ENCODE measurements at places on chromosomes 1 and 21. TPM values are rescaled to one million over a fixed set of nuclear protein-coding genes. Genes with fewer than 3 reads are reported as not detected.

Gene SGIP1
- not detected for total RNA-seq

DNA sequence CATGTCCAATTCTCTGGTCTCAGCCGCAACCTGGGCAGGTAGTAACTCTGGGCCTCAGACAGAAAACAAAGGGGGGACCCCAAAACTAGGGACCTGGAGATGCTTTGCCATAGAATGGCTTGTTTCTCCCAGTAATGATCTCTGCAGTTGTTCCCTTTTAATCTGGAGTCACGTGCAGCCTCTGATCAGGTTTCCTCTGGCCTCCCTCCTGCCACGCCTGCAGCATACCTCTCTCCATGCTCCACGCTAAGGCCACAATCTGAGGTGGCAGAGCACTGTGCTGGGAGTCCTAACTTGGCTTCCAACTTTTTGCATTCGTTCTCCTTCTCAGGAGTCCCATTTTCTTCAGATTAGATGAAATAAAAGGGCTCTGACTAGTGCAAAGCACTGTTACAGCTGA lies 1.9 kb downstream of the PABPC4 start:
- peak; percentile 42 for DNase-seq
- H3K27me3 ChIP-seq: no peaks in the 10 kb centered on the region
- peaks cover 41% of the 10 kb centered on the region for H3K36me3 ChIP-seq

Gene OR10Z1
- total RNA-seq: not detected

Gene RGS7
- total RNA-seq: 0.29 TPM

Gene ZNF683
- total RNA-seq: not detected

- no peak overlapping the region for H3K4me3 ChIP-seq
- H3K27ac ChIP-seq: peak overlapping the region; percentile 33
- peak; percentile 41 for DNase-seq
- H3K27me3 ChIP-seq: no peaks in the 10 kb centered on the region
- no peaks in the 10 kb centered on the region for H3K36me3 ChIP-seq
- peaks cover 16% of the 10 kb centered on the region for H3K4me1 ChIP-seq
Observed at GRCh38 chr1:221856228-221857093, 114.6 kb upstream of the DUSP10 start.

DNA sequence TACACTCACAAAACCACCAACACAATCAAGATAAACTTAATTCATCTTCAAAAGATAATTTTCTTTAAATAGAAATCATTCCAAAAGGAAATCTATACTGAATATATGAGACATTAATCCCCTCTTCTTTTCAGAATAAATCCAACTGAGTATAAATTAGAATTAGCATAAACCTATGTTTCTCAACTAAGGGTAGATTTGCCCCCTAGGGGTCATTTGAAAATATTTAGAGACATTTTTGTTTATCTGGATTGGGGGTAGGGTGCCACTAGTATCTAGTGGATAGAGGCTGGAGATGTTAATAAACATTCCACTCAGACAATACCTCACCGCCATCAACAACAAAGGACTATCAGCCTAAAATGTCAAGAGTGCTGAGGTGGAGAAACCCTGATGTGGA lies 6.5 kb upstream of the TNFSF4 start:
- H3K4me1 ChIP-seq: no peaks in the 10 kb centered on the region
- peak; percentile 53 for DNase-seq
- no peaks in the 10 kb centered on the region for H3K36me3 ChIP-seq
- no peaks in the 10 kb centered on the region for H3K27me3 ChIP-seq
- H3K4me3 ChIP-seq: no peak overlapping the region

DNA sequence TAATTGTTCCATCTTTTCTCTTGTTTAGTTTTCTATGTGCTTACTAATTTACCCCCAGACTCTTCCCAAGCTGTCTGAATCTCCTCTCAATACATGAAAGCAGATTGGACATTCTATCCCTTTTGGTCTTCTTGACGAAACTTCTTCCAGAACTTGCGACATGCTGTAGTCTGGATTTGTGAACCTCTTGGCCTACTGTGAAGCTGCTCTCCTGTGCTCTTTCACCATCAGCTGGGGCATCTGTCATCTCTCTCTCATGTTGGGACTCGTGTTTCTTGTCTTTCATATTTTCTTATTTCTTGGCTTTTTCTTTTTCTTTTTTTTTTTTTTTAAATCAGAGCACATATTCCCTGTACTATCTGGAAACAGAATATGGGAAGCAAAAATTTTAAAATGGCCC lies 6.8 kb downstream of the CPT2 start:
- peaks cover 3% of the 10 kb centered on the region for H3K4me1 ChIP-seq
- H3K27ac ChIP-seq: no peak overlapping the region
- H3K27me3 ChIP-seq: no peaks in the 10 kb centered on the region
- peaks cover 42% of the 10 kb centered on the region for H3K36me3 ChIP-seq
- DNase-seq: no peak

DNA sequence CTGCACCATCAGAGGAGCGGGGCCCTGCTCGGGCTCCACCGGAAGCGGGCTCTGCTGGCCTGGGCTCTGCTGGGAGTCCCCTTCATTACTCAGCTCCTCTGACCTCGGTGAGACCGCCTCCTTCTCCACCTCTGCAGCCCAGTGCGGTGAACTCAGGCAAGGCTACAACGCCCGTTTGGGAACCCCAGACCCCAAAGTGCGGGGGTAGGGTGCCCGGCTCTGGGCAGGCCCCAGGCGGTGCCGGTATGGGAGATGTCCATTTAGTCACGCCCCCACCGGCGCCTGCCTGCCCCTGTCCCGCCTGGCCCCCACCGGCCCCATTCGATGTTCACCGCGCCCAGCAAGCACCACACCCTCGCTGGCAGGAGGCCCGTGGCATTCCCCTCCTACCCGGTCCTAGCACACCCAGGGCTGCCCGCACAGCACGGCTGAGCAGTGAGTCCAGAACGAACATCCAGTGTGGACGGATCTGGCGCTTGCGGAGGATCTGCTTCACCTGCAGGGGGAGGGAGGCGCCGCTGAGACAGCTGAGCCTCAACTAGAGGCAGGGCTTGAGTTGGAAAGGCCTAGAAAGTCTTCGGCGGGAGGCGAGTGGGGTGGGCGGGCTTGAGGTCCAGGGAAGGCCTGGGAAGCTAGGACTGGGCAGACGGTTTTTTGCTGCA lies 10.0 kb downstream of the MAP3K6 start:
- no peaks in the 10 kb centered on the region for H3K4me1 ChIP-seq
- no peak overlapping the region for H3K4me3 ChIP-seq
- no peaks in the 10 kb centered on the region for H3K27me3 ChIP-seq

DNA sequence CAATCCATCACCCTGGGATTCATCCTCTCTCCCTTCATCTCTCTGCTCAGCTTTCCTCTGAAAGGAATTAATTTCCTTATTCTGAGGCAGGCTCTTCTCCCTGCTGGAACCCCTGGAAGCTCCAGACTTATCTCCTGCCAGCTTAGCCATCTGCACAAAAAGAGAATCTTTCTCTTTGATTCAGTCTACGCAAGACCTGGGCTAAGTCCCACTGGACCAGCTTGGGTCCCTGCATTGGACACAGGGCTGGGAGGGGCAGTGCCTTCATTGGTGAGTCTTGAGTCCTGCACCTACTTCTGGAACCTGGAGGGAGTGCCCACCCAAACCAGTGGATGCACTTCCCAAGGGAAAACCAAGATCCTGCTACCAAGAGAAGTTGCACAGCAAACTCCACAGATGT lies 271.7 kb upstream of the CSF3R start:
- no peak overlapping the region for H3K27ac ChIP-seq
- H3K4me1 ChIP-seq: peaks cover 21% of the 10 kb centered on the region
- no peak overlapping the region for H3K4me3 ChIP-seq

DNA sequence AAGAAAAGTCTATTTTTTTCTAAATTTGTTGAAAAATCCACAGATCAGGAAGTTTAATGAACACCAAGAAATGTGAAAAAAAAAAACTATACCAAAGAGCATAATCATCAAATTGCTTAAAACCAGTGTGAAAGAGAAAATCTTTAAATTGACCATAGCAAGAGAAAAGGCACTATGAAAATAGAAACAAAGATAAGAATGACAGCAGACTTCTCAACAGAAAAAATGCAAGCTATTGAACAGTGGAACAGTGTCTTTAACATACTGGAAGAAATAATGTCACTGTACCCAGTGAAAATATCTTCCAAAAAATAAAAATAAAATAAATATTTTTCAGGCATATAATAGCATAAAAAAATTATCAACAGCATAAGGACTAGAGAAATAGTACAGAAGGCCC lies 243.0 kb upstream of the GJB5 start:
- no peak for DNase-seq
- no peaks in the 10 kb centered on the region for H3K4me1 ChIP-seq
- H3K27ac ChIP-seq: no peak overlapping the region
- H3K4me3 ChIP-seq: no peak overlapping the region
- H3K27me3 ChIP-seq: no peaks in the 10 kb centered on the region

- H3K4me1 ChIP-seq: peaks cover 22% of the 10 kb centered on the region
- H3K27ac ChIP-seq: no peak overlapping the region
- no peak for DNase-seq
- H3K4me3 ChIP-seq: no peak overlapping the region
- H3K36me3 ChIP-seq: no peaks in the 10 kb centered on the region
Observed at GRCh38 chr1:43493661-43494450, 36.8 kb upstream of the PTPRF start.

Gene TNFRSF14
- 21.1 TPM for total RNA-seq

DNA sequence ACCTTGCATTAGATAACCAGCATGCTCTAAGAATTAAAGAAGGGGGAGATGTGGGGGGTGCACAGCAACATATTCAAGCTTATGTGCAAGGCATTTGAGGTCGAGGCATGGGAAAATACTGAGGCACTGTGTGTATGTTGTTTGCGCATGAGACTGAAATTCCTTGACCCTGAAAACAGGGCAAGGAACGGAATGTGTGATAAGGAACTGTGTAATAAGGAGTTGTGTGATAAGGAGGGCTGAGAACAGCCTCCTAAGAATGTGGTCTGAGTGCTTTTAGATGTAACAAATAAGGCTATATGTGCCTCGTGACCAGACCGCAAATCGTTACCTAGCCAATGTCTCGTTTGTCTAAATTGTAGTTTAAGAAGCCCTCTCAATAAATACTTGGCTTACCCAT lies 26.5 kb upstream of the ITLN1 start:
- no peaks in the 10 kb centered on the region for H3K36me3 ChIP-seq
- no peak overlapping the region for H3K4me3 ChIP-seq
- H3K27ac ChIP-seq: no peak overlapping the region
- DNase-seq: no peak
- H3K4me1 ChIP-seq: peaks cover 10% of the 10 kb centered on the region

- DNase-seq: peak; percentile 86
- no peak overlapping the region for H3K27ac ChIP-seq
- H3K36me3 ChIP-seq: no peaks in the 10 kb centered on the region
- no peaks in the 10 kb centered on the region for H3K27me3 ChIP-seq
Observed at GRCh38 chr1:152190589-152190988, 31.6 kb upstream of the RPTN start.

DNA sequence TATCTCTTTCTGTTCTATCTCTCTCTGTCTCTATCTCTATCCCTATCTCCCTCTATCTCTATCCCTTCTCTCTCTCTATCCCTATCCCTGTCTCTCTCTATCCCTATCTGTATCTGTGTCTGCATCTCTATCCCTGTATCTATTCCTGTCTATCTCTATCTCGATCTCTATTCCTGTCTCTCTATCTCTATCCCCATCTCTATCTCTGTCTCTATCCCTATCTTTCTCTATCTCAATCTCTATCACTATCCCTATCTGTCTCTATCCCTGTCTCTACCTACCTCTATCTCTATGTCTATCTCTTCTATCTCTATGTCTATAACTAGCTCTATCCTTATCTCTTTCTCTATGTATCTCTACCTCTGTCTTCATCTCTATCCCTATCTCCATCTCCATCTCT lies 141.4 kb upstream of the KCNJ6 start:
- no peaks in the 10 kb centered on the region for H3K36me3 ChIP-seq
- H3K27me3 ChIP-seq: no peaks in the 10 kb centered on the region
- no peak overlapping the region for H3K27ac ChIP-seq
- H3K4me1 ChIP-seq: no peaks in the 10 kb centered on the region
- DNase-seq: no peak

DNA sequence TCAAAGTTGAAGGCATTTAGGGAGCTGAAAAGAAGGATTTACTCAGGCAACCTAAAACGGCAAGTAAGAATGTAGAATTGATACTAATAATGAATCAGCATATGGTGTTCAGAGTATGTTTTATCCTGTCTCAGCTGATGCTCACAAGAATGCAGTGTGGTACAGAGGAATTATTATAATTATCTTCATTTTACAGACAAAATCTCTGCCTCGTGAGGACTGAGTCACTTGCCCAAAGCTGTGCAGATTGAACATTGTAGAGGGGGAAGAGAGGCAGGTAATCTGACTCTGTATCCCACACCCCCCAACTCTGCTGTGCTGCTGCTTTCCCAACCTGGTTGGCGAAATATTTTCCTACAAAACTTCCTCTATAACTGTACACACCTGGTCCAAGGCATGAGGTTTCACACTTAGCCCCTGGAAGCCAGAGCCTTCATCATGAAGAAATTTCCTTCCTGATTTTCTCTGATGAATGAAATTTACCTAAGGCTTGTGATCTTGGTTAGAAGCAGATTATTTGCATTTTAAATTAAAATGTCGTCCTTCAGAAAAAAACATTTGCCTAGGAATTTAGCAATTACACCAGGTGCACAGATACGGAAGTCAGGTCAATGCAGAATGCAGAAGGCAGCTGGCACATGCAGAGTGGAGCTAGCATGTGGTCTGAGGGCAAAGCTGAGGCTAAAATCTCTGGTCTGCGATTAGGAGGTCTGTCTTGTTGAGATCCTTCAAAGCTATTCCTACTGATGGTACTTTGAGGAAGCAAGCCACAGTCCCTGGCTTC lies 52.8 kb downstream of the DPT start:
- H3K36me3 ChIP-seq: no peaks in the 10 kb centered on the region
- no peak overlapping the region for H3K27ac ChIP-seq
- no peak for DNase-seq
- H3K4me3 ChIP-seq: no peak overlapping the region

- no peak overlapping the region for H3K27ac ChIP-seq
- no peak overlapping the region for H3K4me3 ChIP-seq
- peaks cover 19% of the 10 kb centered on the region for H3K4me1 ChIP-seq
- H3K27me3 ChIP-seq: peaks cover 20% of the 10 kb centered on the region
- 0 out of 2 replicates have a peak, but pooled peaks cover 5% of the 10 kb centered on the region for H3K36me3 ChIP-seq
- DNase-seq: peak; percentile 76
Observed at GRCh38 chr1:202968895-202969295, 1.8 kb upstream of the CYB5R1 start.

DNA sequence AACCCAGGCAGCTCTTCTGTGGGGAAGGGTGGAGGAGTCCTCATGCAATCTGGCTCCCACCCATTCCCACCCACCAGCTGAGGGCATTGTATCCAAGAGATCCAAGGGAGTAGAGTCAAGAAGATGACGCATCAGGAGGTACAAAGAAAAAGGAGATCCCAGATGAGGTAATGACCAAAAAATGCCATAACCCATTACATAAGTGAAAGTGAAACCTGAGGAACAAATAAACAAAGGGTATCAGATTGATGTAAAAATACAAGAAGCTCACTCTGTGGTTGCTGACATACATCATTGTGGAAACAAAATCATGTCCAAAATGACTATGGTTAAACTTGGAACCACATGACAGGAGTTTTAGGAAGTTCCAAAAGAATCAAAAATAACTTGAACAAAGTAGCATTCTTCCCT lies 42.5 kb downstream of the CCN1 start:
- peak overlapping the region; percentile 75 for H3K27ac ChIP-seq
- no peak overlapping the region for H3K4me3 ChIP-seq
- DNase-seq: peak; percentile 92
- peaks cover 4% of the 10 kb centered on the region for H3K36me3 ChIP-seq
- peaks cover 23% of the 10 kb centered on the region for H3K4me1 ChIP-seq

- DNase-seq: peak; percentile 40
- H3K27me3 ChIP-seq: no peaks in the 10 kb centered on the region
- H3K4me1 ChIP-seq: peaks cover 33% of the 10 kb centered on the region
- no peaks in the 10 kb centered on the region for H3K36me3 ChIP-seq
- no peak overlapping the region for H3K4me3 ChIP-seq
Observed at GRCh38 chr1:84781946-84782771, 91.9 kb upstream of the SSX2IP start.

GRCh38 chr1:50995651-50996050 lies 25.6 kb downstream of the CDKN2C start:
- no peaks in the 10 kb centered on the region for H3K27me3 ChIP-seq
- H3K36me3 ChIP-seq: no peaks in the 10 kb centered on the region
- no peak overlapping the region for H3K27ac ChIP-seq
- no peaks in the 10 kb centered on the region for H3K4me1 ChIP-seq

Data from PC-3 (cell line).